ENCODE measurements at places on chromosomes 5 and 9. TPM values are rescaled to one million over a fixed set of nuclear protein-coding genes. Genes with fewer than 3 reads are reported as not detected.

Gene FGF10
- 1.8 TPM for polyA plus RNA-seq

Gene DOCK8
- polyA plus RNA-seq, result 2.9 TPM

Gene SARDH
- polyA plus RNA-seq, result 18.5 TPM

Gene C5orf52
- polyA plus RNA-seq, result not detected

Measured in pancreas (tissue), 10 donors.